ENCODE measurements at places on chromosomes 4 and X.

DNA sequence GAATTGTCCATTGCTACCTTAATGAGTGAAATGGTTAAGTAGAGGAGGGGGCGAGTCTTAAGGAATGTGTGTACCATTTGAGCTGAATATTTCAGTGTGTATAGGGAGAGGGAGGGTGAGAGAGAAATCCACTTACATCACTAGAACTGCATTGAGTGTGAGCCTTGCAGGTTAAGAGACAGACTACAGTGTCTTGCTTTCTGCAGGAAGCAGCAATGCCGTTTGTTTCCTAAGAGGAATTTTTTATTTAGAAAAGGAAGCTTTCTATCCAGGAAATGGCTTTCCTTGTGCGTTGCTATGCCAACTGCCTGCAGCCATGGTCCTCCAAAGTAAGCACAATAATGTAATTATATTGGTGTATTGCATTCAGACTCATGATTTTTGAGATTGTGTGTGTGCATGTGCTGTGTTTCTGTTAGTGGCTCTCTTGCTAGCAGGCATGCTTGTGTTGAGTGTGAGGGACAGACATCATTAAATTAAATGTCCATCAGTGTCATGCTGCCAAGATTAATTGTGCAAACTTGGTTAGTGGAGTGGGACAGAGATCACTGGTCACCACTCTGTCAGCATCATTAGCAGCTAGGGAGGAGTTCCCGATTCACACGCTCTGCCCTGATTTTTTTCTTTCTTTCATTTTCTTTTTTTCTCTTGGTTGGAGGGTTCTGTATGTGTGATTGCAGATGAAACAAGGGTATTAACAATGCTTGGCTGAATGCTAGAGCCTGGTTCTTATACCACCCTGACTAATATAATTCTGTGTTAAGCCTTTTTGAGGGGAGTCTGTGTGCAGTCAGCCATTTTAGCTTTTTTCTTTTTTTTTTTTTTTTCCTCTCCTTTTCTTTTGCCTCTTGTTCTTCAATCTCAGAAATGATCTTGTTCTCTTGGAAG, 164.3 kb downstream of the RAPGEF2 start:
- peak; percentile 32 for DNase-seq

DNA sequence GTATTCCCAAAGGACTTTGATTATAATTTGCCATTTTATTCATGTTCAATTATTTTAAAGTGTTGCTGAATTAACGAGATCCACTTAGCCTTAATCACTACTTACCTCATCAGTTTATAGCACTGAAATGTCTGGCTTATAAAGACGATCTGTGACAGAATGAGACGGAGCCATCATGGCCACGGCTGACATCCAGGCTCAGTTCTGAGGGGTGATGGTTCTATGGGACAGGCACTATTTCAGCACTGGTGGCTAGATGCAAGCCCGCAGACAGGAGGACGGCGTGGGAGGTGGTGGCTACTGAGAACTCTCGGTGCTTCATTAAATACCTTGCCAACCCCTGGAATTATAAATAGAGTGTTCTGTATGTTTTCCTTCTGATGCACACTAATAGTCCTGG, 1084.2 kb upstream of the TENM3 start:
- no peak for DNase-seq

GRCh38 chr4:155578219-155578618, 88.4 kb upstream of the GUCY1A1 start:
- DNase-seq: no peak

DNA sequence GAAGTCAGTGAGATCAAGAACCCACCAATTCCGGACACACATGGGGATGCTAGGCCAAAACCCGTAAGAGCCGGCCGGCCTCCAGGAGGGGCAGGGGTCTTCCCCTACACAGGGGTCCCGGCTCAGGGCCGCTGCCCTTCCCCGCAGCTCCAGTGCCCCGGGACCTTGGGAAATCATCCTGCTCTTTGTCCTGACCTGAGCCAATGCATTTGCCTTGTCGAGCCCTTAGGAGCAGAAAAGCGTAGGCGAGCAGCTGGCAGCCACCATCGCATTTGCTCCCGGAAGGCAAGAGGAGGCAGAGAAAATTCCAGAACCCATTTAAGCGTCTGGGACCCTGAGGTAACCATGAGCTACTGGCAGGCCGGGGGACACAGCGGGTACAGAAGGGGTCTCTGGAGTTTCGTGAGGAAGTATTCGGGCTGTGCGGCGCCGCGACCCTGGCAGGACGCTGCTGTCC, 7.4 kb upstream of the TNIP2 start:
- DNase-seq: no peak

GRCh38 chrX:2577844-2578466, 77.2 kb upstream of the DHRSX start:
- no peak for DNase-seq

- no peak for DNase-seq
These were observed 127.8 kb downstream of the CRLF2 start for GRCh38 chrX:1084689-1085088.

GRCh38 chrX:41116948-41117347, 31.7 kb downstream of the USP9X start:
- no peak for DNase-seq

- DNase-seq: peak; percentile 30
These were observed 636.5 kb upstream of the FRG1 start for GRCh38 chr4:189304167-189304566.

All from renal cortical epithelial cell (primary cell).